ENCODE measurements at places on chromosomes 7 and 10. TPM values are rescaled to one million over a fixed set of nuclear protein-coding genes. Genes with fewer than 3 reads are reported as not detected.

The TLX1 gene
- total RNA-seq = 0.13 TPM

DNA sequence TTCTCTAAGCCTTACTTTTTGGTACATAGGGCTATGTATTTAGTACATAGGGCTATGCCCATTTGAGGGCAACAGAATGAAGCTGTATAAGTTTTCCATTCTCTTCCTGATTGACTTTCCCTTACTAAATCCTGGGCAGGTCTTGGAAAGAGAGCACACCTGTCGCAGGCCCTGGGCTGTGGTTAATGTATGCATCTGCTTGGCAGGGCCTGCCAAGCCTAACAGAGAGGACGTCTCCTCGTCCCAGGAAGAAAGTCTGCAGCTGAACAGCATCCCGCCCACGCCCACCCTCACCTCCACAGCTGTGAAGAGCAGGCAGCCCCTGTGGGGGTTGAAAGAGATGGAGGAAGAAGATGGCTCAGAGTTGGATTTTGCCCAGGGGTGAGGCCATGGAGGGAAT, 8.9 kb upstream of the PVRIG start:
- H3K4me3 ChIP-seq = no peak overlapping the region
- no peaks in the 10 kb centered on the region for H3K36me3 ChIP-seq
- no peaks in the 10 kb centered on the region for H3K4me1 ChIP-seq
- H3K27ac ChIP-seq = no peak overlapping the region
- DNase-seq = no peak
- no peaks in the 10 kb centered on the region for H3K27me3 ChIP-seq

GRCh38 chr7:113013761-113014449, 72.7 kb downstream of the GPR85 start:
- no peak overlapping the region for H3K4me3 ChIP-seq
- H3K36me3 ChIP-seq = no peaks in the 10 kb centered on the region
- H3K4me1 ChIP-seq = no peaks in the 10 kb centered on the region
- DNase-seq = no peak
- no peaks in the 10 kb centered on the region for H3K27me3 ChIP-seq

GRCh38 chr10:99631496-99631895, 11.3 kb upstream of the SLC25A28 start:
- no peak overlapping the region for H3K27ac ChIP-seq
- no peaks in the 10 kb centered on the region for H3K4me1 ChIP-seq
- H3K4me3 ChIP-seq = no peak overlapping the region
- no peaks in the 10 kb centered on the region for H3K36me3 ChIP-seq

GRCh38 chr10:74924251-74924963, 98.0 kb downstream of the KAT6B start:
- peak overlapping the region; percentile 81 for H3K27ac ChIP-seq
- no peaks in the 10 kb centered on the region for H3K36me3 ChIP-seq
- H3K27me3 ChIP-seq = no peaks in the 10 kb centered on the region
- no peak overlapping the region for H3K4me3 ChIP-seq

GRCh38 chr7:150989456-150989855, 1.4 kb upstream of the NOS3 start:
- no peak overlapping the region for H3K27ac ChIP-seq
- H3K4me3 ChIP-seq = no peak overlapping the region
- H3K36me3 ChIP-seq = no peaks in the 10 kb centered on the region

The ST8SIA6 gene
- total RNA-seq = 0.82 TPM

GRCh38 chr7:24143547-24143946, 140.4 kb upstream of the NPY start:
- H3K27ac ChIP-seq = no peak overlapping the region
- H3K36me3 ChIP-seq = no peaks in the 10 kb centered on the region
- H3K4me1 ChIP-seq = no peaks in the 10 kb centered on the region
- H3K4me3 ChIP-seq = no peak overlapping the region
- no peak for DNase-seq

The IFIT1B gene
- total RNA-seq = not detected

The ARMC3 gene
- total RNA-seq = 1.0 TPM

DNA sequence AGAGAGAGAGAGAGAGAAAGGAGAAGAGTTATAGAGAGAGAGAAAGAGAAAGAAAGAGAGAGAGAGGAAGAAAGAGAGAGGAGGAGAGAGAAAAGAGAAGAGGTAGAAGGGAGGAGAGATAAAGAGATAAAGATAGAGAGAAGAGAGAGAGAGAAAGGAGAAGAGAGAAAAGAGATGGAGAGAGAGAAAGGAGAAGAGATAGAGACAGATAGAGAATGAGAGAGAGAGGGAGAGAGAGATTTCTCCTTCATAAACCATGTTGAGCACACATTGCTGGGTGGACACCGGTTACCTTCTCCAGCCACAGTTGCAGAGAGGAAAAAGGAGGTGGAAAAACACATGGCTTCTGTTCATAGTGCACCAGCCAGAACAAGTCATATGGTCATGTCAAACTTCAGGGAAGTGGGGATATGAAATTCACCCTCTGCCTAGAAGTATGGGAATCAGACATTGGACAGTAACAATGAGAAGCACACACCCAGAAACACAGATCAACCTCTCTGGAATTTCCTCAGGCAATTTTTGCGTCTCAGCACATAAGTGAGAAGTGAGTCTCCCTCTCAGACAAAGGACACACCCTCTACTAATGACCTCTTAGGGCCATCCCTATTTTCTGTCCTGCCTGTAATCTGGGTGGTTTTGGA, 172.5 kb upstream of the SVIL start:
- no peaks in the 10 kb centered on the region for H3K27me3 ChIP-seq
- H3K4me1 ChIP-seq = peaks cover 30% of the 10 kb centered on the region
- no peak overlapping the region for H3K4me3 ChIP-seq
- no peaks in the 10 kb centered on the region for H3K36me3 ChIP-seq

The FOXI2 gene
- total RNA-seq = not detected

GRCh38 chr7:76300166-76300731, 2.2 kb upstream of the HSPB1 start:
- H3K4me1 ChIP-seq = peaks cover 22% of the 10 kb centered on the region
- H3K27ac ChIP-seq = peak overlapping the region; percentile 11
- DNase-seq = peak; percentile 76
- peaks cover 4% of the 10 kb centered on the region for H3K36me3 ChIP-seq

GRCh38 chr7:42763137-42763551, 148.7 kb downstream of the C7orf25 start:
- no peaks in the 10 kb centered on the region for H3K4me1 ChIP-seq
- DNase-seq = no peak
- H3K36me3 ChIP-seq = no peaks in the 10 kb centered on the region
- H3K4me3 ChIP-seq = no peak overlapping the region

DNA sequence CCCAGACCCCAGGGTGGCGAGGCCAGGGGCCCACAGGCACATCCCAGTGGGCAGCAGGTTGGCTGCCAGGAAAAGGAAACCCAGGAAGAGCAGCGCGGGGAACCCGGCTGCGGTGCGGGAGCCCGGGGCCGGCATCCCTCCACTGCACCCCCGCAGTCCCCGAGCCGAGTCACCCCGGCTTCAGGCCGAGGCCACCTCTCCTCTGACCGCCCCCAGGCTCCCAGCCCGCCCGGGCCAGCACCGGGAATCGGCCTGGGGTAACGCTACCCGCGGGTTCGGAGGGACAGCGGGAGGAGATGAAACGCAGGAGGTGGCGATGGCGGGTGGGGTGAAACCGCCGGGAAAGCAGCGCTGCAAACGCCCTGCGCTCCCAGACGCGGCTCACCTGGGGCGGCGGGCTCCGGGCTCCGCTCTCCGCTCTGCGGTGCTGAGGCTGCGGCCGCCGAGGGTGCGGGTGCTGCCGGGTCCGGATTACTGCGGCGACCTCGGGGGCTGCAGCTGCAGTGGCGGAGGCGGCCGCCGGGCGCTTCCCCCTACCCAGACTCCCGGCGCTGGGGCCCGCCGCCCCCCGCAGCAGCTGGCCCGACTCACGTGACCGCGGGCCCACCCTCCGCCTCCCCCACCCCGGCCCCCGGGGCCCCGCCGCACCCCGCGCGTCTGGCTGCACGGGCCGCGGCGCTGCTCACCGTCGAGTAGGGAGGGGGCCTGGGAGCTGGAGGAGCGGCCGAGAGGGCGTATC, at the start of gene SCRN1:
Gene SCRN1 (minus strand): TSS at position 545 of the 739 bp plus-strand sequence. CDS start 20,734 bp downstream, outside the sequence.
- H3K36me3 ChIP-seq = no peaks in the 10 kb centered on the region
- peaks cover 26% of the 10 kb centered on the region for H3K4me1 ChIP-seq
- peak within 1 kb of the TSS; percentile 79 for H3K4me3 ChIP-seq
- H3K27me3 ChIP-seq = no peaks in the 10 kb centered on the region
- peak within 1 kb of the TSS; percentile 92 for H3K27ac ChIP-seq

DNA sequence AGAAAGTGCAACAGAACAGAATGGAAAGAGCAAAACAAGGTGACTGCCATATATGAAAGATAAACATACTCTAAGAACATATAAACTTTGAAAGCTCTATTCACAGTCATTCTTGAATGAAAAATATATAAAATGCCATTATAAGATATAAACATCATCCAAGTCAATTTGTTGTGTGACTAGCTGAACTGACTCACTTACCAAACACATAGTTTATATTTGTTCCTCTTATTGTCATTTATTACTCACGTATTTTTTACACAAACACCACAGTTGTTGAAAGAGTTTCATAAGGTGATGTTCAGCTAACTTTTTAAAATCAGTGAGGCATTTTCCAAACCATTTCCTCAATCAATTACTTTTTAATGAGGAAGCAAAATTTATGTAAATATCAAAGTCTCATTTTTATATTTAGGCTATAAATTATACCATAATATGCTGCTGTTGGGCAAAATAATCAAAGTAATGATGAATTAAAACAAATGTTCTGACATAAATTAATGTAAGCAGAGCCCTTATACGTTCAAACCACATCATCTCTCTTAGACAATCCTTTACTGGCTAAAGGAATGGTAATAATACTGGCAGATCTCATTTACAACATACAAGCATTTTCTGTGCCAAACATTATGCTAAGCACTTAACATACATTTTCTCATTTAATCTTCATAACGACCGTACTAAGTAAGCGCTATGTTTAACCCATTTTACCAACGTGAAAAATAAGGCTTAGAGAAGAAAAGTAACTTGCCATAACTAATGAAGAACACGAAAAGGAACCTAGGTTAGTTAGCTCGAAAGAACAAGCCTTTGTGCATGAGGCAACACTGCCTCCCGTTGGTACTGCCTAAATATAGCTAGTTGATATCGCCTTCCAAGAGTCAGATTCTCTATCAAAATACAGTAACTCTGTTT, 7.3 kb downstream of the LRRN3 start:
- H3K4me1 ChIP-seq = no peaks in the 10 kb centered on the region
- H3K27me3 ChIP-seq = no peaks in the 10 kb centered on the region
- H3K36me3 ChIP-seq = no peaks in the 10 kb centered on the region
- H3K27ac ChIP-seq = no peak overlapping the region
- no peak overlapping the region for H3K4me3 ChIP-seq

DNA sequence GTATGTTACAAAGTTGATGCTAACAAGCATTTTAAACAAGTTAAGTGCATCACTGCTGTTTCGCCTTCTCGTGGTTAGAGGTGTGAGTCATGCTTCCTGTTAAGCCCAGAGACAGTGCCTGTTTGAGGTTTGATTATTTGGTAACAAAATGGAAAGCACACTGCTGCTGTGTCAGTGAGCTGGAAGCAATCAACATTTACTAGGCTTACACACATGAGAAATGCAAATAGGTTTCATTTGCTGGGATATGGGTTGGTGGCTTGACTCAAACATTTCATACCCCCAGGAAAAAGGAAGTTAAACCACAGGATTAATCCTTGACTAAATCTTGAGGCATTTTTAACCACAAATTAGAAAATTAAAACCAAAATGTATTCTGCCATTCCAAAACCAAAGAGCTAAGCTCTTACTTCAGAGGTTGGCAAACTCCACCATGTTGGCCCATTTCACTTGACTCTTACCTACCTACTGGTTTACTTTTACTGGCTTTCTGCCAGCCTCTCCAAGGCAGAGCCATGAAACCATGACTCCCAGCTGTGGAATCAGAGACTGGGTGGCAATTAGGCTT, 139.2 kb downstream of the ETV1 start:
- no peaks in the 10 kb centered on the region for H3K27me3 ChIP-seq
- no peaks in the 10 kb centered on the region for H3K36me3 ChIP-seq
- H3K27ac ChIP-seq = peak overlapping the region; percentile 35

- H3K36me3 ChIP-seq = no peaks in the 10 kb centered on the region
- H3K27me3 ChIP-seq = no peaks in the 10 kb centered on the region
- H3K4me3 ChIP-seq = no peak overlapping the region
- H3K27ac ChIP-seq = no peak overlapping the region
Measured at GRCh38 chr7:132211971-132212370, 364.3 kb downstream of the PLXNA4 start.

DNA sequence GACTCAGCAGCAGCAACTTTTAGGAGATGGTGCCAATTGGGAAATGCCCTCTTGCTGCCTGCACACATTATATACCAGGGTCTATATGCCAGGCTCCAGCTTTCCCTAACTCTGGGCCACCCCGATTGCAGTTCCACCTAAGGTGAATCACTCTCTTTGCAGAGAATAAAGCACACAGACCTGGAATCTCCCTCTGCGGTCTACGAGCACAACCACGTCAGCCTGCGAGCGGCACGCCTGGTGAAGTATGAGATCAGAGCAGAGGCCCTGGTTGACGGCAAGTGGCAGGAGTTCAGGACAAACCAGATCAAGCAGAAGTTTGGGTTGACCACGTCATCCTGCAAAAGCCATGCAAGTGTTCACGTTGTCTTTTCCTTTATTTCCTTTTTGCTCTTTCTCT, 38.2 kb upstream of the PLEKHA1 start:
- no peak overlapping the region for H3K4me3 ChIP-seq
- H3K4me1 ChIP-seq = peaks cover 9% of the 10 kb centered on the region
- no peaks in the 10 kb centered on the region for H3K36me3 ChIP-seq
- no peak for DNase-seq

DNA sequence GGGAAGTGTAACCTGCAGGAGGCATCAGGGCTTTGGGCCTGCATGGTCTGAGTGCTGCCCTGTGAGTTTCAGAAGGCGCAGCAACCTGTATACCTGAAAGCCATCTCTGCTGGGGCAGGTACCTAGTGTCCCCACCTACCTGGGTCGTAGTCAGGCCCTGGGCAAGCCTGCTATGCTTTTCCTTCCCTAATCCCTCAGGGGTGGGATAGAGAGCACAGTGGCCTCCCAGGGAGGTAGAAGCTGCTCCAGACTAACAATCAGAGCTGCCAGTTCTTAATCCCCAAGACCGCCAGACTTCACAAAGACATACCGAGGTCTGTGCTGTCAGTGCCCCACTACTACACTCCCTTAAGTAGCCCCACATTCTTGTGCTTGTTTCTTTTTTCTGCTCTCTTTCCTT, 52.0 kb downstream of the PTEN start:
- H3K27me3 ChIP-seq = no peaks in the 10 kb centered on the region
- no peaks in the 10 kb centered on the region for H3K4me1 ChIP-seq
- H3K27ac ChIP-seq = no peak overlapping the region
- no peaks in the 10 kb centered on the region for H3K36me3 ChIP-seq
- H3K4me3 ChIP-seq = no peak overlapping the region

DNA sequence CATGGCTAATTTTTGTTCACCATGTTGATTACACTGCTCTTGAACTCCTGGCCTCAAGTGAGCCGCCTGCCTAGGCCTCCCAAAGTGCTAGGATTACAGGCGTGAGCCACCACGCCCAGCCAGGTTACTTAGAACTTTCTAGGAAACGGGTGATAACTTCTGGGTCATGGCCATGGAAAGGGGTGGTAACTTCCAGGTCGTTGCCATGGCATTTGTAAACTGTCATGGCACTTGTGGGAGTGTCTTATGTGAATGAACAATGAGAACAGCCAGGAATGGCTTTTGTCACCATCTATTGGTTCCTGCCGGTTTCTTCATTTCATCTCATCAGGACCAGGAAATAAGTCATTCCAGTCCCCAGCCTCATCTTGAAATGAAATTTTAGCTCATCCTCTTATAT, 120.9 kb downstream of the SLC16A9 start:
- no peaks in the 10 kb centered on the region for H3K27me3 ChIP-seq
- no peak overlapping the region for H3K4me3 ChIP-seq
- H3K4me1 ChIP-seq = no peaks in the 10 kb centered on the region
- no peaks in the 10 kb centered on the region for H3K36me3 ChIP-seq

GRCh38 chr10:47346581-47347302, 1.4 kb upstream of the RBP3 start:
- H3K36me3 ChIP-seq = no peaks in the 10 kb centered on the region
- H3K27ac ChIP-seq = no peak overlapping the region
- no peak for DNase-seq
- H3K4me3 ChIP-seq = no peak overlapping the region
- no peaks in the 10 kb centered on the region for H3K4me1 ChIP-seq

The CALHM3 gene
- total RNA-seq = not detected

Data from Panc1 (cell line).